Natural killer cell (primary cell): ENCODE measurements at places on chromosomes 12 and 14.

GRCh38 chr14:60756847-60757246 is 22.3 kb downstream of the MNAT1 start:
- peaks cover 28% of the 10 kb centered on the region for H3K4me1 ChIP-seq
- no peak for DNase-seq
- no peak overlapping the region for H3K27ac ChIP-seq
- H3K36me3 ChIP-seq, result no peaks in the 10 kb centered on the region
- no peaks in the 10 kb centered on the region for H3K27me3 ChIP-seq

- no peak overlapping the region for H3K4me3 ChIP-seq
- no peaks in the 10 kb centered on the region for H3K36me3 ChIP-seq
- no peaks in the 10 kb centered on the region for H3K27me3 ChIP-seq
- no peak for DNase-seq
- peaks cover 3% of the 10 kb centered on the region for H3K4me1 ChIP-seq
These were observed 7.1 kb downstream of the NT5DC3 start for GRCh38 chr12:103833891-103834290.

- DNase-seq, result peak; percentile 23
- no peak overlapping the region for H3K27ac ChIP-seq
These were observed 87.3 kb upstream of the RIN3 start for GRCh38 chr14:92426237-92426636.

DNA sequence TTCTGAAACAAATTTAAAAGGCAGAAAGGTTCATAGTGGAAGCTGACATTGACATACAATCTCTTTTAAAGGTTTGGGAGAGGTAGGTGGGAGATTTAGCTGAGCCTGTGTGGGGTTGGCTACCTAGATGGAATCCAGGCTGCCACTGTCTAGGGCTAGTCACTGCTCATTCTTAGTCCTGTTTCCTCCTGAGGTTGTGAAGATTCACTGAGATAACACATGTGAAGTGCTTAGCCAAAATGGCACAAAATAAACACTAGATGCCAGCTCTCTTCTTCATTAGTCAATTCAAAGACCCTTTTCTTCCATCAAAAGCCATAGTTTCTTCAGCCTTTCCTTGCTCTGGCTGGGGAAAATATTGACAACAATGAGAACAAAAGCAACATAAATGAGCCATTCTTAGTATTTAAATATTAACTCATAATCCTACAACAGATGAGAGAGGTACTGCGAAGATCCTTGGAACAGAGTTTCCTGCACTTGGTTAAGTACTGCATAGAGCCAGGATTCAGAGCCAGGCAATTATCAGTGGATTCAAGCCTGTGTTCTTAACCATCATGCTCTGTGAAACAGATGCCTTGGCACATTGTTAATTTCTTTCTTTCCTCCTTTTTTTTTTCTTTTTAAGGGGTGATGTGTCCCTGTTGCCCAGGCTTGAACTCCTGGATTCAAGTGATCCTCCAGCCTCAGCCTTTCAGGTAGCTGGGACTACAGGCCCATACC is 3.5 kb downstream of the MYF6 start:
- DNase-seq, result no peak
- H3K4me3 ChIP-seq, result no peak overlapping the region
- no peaks in the 10 kb centered on the region for H3K4me1 ChIP-seq
- no peaks in the 10 kb centered on the region for H3K27me3 ChIP-seq
